Mesothelial cell of epicardium (in vitro differentiated cells): ENCODE measurements at places on chromosomes 2 and 18. TPM values are rescaled to one million over a fixed set of nuclear protein-coding genes. Genes with fewer than 3 reads are reported as not detected.

Gene ALLC
- not detected in 3 replicates for total RNA-seq

Gene SERPINB4
- total RNA-seq = not detected in 3 replicates

Gene RTP5
- not detected in 3 replicates for total RNA-seq

Gene KRCC1
- 17.0 to 20.7 TPM (median 19.6 TPM) in 3 replicates for total RNA-seq

Gene CAMKMT
- total RNA-seq = 8.3 to 11.3 TPM (median 8.6 TPM) in 3 replicates

Gene HOXD8
- total RNA-seq = 0.29 to 0.58 TPM (median 0.40 TPM) in 3 replicates

Gene GLI2
- total RNA-seq = 65.3 to 67.0 TPM (median 65.6 TPM) in 3 replicates

Gene AP1S3
- 18.0 to 23.2 TPM (median 18.5 TPM) in 3 replicates for total RNA-seq

Gene APLF
- total RNA-seq = 6.5 to 6.7 TPM (median 6.7 TPM) in 3 replicates

Gene MZT2A
- 106 to 109 TPM (median 106 TPM) in 3 replicates for total RNA-seq

Gene APCDD1
- 104 to 111 TPM (median 107 TPM) in 3 replicates for total RNA-seq

Gene HES6
- 4.2 to 5.1 TPM (median 4.3 TPM) in 3 replicates for total RNA-seq

Gene DLGAP1
- total RNA-seq = 4.6 to 5.1 TPM (median 4.9 TPM) in 3 replicates

Gene ZNF385B
- 0.11 to 0.20 TPM in 2 of 3 replicates, not detected in the other for total RNA-seq

Gene COL4A3
- total RNA-seq = not detected in 3 replicates

Gene KCNG3
- total RNA-seq = 0.09 to 0.27 TPM (median 0.18 TPM) in 3 replicates
